ENCODE measurements at places on chromosomes 12 and 14.

- DNase-seq: no peak
Observed at GRCh38 chr14:76951166-76951565, 77.3 kb downstream of the IRF2BPL start.

DNA sequence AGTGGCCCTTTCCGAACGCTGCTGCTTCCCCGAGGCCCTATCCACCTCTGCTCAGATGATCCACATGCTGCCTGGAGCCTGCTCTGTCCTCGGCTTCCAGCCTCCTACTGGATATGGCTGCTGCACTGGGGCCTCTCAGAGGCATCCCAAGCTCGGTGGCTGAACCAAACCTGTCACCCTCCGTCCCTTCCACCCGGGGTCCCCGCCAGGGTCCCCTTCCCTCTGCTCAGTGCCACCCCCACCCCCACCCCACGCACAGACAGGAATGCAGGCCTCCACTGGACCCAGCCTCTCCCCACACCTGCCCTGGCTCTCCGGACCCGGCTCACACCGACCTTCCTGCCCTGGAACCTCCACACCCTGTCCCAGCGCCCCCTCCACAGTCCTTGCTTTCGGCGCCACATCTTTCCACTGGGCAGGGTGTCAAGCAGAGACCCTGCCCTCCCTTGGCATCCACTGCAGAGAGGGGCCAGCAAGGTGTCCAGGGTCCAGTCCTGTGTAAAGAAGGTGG is 6.1 kb downstream of the CEP170B start:
- DNase-seq: no peak

DNA sequence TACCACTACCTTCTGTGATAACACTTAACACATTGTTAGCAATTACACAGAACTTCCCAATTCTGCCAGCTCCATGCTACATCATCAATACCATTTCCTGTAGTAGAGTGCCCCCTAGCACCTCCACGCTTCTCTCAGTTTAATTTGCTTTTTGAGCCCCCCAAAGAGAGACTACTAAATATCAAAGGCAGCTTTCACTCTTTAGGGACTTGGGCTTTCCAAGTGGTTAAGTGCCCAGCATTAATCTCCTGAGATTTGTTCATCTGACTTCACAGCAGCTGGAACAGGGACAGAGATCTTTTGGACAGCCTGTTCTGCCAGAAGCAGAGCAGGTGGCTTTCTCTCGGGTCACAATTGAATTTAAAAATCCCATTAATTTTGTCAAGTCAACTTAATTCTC is 954.9 kb downstream of the DIO2 start:
- DNase-seq: no peak

GRCh38 chr12:66239295-66239694 is 50.3 kb downstream of the IRAK3 start:
- DNase-seq: no peak

DNA sequence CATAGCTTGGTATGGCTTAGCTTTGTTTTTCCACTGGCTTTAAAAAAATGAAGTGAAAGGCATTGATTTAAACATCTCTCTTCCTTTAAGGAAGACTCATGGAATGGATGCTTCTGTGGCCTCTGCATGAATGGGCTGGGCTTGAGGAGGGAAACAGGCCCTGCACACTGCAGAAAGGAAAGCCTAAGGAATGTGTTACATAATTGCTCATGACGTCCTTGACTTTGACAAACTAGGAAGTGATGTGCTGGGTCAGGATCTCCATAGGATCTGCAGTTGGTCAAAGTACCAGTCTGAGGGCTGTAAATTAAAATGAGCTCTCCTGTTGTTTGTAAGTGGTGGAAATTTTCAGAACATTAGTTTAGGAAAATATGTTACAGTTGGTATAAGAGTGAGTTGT is 12.7 kb downstream of the SAMD4A start:
- DNase-seq: no peak

GRCh38 chr12:80580254-80580653 is 127.2 kb upstream of the MYF6 start:
- no peak for DNase-seq

DNA sequence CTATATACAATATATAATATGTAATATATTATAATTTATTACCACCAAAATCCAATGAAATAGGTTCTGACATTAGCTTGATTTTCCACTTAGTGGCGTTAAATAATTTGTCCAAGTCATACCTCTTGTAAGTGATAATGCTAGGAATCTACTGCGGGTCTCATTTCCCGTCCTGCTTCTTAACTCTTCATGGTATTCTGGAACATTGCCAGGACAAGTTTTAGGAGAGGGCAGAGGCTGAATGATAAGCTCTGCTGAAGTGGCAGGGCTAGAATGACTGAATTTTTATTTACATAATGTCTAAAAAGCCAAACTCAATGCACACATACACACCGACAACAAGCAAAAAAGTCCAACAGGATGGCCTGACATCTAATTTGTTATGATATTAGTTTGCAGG is 70.4 kb upstream of the PTPRQ start:
- DNase-seq: no peak

DNA sequence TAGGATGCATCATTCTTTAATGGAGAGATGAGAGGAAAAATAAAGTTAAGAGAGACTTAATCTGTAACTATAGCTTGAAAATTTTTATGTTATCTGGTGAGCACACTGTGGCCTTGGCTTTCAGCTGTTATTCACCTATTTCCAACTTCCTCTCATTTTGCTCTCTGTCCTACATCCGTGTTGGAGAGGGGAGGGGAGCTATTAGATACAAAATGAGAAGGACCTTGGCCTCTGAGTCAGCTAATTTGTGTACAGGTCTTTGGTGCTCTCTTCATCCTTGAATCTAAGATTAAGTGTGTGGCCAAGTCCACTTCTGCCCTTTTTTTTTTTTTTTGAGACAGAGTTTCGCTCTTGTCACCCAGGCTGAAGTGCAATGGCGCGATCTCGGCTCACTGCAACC is 887 bp upstream of the APOBEC1 start:
- DNase-seq: no peak

GRCh38 chr14:72675126-72675525 is 218.8 kb downstream of the DPF3 start:
- DNase-seq: no peak

GRCh38 chr14:101480747-101481530 is 80.4 kb upstream of the DIO3 start:
- no peak for DNase-seq

- no peak for DNase-seq
Observed at GRCh38 chr12:132342251-132343227, 13.2 kb upstream of the GALNT9 start.

DNA sequence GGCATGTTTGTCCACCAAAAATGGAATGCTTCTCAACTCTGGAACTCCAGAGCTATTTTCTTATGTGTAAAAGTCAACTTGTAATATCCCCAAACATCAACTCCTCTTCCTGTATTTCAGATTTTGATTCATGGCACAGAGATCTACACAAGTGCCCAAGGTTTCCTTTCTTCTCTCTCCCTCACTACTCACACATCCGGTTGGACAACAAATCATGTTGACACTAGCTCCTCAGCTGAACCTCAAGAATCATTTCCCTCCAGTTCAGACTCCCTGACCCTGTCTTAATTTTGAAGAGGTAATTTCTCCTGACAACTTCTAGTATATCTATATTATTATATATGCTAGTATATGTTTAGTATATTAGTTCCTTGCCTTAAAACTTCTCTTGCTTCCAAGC is 485.4 kb upstream of the CCDC196 start:
- DNase-seq: no peak

DNA sequence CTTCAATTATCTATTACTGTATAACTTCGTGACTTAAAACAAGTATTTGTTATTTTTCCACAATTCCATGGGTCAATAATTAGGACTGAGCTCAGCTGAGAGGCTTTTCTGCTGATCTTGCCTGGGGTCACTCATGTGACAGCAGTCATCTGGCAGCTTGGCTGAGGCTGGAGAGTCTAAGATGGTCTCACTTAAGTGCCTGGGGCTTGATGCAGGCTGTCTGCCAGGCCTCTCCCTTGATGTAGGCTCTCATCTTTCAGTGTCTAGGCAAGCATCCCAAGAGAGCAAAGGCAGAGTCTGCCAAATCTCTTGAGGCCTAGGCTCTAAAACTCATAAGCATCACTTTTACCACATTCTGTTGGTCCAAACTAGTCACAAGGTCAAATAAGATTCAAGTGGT is 93.2 kb downstream of the NKX2-1 start:
- no peak for DNase-seq

- no peak for DNase-seq
Observed at GRCh38 chr12:227923-228845, 14.2 kb upstream of the SLC6A12 start.

DNA sequence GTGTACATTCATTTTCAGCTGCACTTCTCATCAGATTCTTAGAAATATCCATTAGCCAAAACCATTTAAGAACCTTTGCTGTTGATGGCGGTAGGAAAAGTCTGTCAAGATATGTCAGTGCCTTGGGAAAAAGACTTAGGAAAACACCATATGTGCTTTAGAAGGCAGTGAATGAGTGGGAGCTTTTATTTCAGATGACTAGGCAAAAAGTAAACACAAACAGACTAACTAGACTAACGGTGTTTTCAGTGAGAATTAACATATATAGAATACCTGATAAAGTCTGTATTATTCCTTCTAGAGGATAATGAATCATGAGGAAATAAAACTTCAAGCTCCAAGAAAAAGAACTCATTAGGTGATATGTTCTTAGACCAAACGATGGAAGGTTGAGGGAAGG is 418.9 kb downstream of the NAV3 start:
- DNase-seq: no peak
